ENCODE measurements at places on chromosomes 6 and 20.
A peak's percentile ranks its signal among the peaks of the same experiment; 100 is the strongest.

GRCh38 chr6:28817808-28818145 is 106.0 kb downstream of the TRIM27 start:
- DNase-seq: no peak

- DNase-seq: no peak
Measured at GRCh38 chr6:115203381-115203780, 857.3 kb downstream of the FRK start.

GRCh38 chr6:156869980-156870398 is 92.8 kb downstream of the ARID1B start:
- DNase-seq: no peak

DNA sequence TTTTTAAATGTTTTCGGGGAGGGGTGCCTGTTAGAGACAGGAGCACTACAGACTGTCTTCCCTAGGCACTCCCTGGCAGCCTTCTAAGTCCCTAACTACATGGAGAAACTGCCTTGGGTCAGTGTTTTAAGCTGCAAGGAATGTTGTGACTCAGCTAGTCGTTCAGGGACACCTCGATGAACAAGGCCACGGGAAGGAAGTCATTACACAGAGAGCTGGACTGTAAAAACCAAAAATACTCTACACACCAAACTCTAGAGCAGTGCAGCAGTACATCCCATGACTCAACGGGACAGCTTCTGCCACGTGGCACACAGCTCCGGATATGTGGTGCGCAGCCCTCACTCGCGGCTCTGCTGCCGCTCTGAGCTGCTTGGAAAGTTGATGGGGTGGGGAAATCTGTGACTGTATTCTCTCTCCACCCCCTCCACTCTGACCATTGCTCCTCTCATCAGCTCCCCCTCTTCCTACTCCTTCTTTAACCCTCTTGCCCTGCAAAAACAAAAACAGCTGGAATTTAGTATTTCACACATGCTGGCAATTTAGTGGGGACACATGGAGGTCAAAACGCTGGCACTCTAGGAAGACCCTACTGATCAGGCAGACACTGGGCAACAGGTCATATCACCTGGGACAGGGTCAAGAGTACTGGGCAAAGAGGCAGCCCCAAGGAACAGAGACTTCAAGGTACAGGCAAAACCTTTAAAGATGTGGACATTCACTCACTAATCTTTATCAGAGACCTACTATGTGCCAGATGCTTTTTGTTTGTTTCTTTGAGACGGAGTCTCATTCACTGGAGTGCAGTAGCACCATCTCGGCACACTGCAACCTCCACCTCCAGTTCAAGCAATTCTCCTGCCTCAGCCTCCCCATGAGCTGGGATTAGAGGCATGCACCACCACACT is 10.9 kb upstream of the LPIN3 start:
- DNase-seq: no peak

DNA sequence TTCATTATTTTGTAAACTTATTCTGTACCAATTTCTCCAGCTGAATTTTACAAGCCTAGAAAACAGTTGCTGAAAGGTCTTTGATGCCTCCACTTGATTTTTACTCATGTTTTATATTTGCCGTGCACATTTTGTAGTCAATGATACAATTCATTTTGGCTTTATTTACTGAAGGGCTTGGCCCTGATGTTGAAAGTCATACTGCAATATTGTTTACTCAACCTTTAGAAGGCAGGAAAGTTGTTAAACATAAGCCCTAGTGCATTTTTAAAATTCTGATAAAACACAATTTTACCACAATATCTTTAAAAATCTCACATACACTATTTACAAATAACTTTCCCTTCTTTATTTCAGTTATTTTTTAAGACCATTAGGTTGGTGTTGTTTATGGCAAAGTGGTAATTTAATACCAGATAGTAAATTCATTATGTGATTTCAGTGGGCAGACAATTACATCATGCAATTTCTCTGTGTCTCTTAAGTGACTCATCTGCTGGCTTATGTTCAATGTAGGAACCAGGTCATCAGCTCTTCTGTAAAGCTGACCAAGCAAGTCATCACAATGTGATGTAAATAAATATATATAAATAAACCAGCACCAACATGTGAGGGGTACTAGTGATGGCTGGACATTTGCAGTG is 121.1 kb upstream of the SLC35B3 start:
- peak; percentile 11 for DNase-seq

DNA sequence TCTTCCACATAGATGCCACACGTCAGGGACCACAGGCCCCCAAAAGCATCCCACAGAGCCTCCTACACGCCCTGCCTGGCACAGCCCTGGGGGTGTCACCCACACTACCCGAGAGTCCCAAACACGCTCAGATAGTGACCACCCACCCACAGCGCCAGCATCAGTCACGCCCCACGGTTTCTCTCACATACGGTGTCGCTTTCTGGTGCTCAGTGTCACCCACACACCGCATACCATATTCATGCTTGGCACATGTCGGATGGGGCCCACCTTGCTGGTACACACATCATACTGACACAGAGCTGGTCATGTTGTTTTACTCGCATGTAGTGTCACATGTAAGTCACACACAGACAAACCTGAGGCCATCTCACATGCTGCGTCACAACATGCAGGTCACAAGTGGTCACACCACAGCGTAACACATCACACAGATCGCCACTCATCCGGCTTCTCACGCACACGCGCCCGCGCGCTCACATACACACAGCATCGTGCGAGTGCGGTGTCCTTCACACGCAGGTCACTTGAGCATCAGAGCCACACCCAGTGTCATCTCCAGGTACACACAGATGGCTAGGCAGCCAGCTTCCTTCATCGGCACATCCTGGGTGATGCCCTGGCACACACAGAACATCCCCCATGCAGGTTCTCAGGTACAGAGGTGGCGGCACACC is 3.4 kb downstream of the TEAD3 start:
- DNase-seq: no peak

- DNase-seq: no peak
Measured at GRCh38 chr6:56033401-56033800, 158.0 kb upstream of the BMP5 start.

GRCh38 chr6:41840326-41840725 is 52.8 kb downstream of the TOMM6 start:
- no peak for DNase-seq

DNA sequence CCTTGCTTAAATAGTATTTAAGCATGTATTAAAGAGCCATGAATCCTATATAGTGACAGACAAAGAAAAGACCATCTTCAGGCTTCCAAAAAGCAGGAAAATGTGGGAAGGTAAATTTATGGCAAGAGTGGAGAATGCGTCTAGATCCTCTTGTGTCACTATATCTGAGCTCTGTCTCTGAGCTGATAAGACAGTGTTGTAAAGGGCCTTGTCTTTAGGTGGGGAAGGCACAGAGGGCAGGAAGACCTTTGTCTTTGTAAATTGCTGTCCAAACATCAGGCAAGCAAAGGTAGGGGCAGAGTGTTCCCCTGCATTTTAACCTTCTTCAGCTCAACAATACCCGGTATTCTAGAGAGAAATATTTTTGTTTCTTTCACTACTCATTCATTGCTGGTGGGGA is 33.9 kb upstream of the MBOAT1 start:
- no peak for DNase-seq

DNA sequence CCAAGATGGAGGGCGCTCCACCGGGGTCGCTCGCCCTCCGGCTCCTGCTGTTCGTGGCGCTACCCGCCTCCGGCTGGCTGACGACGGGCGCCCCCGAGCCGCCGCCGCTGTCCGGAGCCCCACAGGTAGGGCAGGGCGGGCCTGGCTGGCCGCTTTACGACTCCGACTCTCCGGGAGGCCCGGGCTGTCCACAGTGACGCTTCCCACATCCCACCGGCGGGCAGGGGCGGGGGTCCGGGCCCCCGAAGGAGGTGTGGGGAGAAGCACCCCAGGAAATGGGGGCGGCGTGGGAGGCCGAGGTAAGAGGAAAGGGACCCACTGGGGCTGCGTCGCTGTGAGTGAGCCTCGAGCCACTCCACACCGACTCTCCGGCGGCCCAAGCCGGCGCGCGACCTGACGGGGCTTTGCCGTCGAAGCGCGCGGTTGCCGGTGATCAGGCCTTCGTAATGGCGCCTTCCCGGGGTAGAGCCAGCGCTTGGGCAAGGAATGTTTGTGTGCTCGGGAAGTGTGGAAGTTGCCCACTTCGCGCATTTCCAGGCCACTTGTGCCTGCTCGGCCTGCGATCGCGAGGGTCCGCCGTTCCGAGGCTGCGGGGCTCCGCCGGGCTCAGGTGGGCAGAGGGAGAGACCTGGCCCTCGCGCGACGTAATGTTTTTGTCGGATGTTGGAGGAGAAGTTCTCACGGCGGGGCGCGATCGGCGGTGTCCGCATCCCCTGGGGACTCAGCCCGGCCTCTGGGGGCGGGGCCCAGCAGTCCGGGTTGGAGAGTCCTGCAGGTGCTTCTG is 427 bp downstream of the GINM1 start:
- DNase-seq: peak; percentile 65

DNA sequence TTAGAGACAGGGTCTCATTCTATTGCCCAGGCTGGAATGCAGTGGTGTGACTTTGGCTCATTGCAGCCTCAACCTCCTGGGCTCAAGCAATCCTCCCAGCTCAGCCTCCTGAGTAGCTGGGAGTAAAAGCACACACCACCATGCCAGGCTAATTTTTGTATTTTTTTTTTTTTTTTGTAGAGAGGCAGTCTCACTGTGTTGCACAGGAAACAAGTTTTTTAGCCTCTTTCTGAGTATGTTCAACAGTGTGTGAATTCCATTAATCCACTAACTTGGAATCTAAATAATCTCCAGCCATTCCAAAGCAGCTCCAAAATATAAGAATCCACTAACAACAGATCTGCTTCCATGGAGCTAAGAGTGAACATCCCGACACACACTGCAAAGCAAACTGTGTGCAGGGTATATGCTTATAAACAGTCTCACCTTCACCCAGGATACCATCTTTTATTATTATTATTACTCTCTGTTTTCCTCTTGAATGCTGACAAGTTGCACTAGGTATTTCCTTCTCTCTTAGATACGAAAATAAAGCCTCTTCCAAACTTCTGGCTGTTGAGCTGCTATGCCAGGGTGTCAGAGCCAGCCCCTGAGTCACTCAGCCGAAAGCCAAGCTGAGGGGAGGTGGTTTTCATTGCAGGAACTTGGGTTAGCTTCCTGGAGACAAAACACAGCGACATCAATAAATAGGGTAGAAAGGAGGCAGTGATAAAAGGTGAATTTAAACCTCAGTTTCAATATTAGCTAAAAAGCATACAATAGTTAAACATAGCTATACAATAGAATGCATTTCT is 264.9 kb downstream of the HIVEP2 start:
- DNase-seq: no peak

- DNase-seq: no peak
Measured at GRCh38 chr6:164579035-164579434, 730.4 kb downstream of the C6orf118 start.

Measured in NCI-H1105 (cell line).